ENCODE measurements at places on chromosomes 2 and 18. TPM values are rescaled to one million over a fixed set of nuclear protein-coding genes. Genes with fewer than 3 reads are reported as not detected.

ZBTB7C gene
- total RNA-seq, result 1.0 TPM

TFPI gene
- 122 TPM for total RNA-seq

GPBAR1 gene
- 10.9 TPM for total RNA-seq

RAB6C gene
- 0.04 TPM for total RNA-seq

FOXI3 gene
- total RNA-seq, result not detected

DNA sequence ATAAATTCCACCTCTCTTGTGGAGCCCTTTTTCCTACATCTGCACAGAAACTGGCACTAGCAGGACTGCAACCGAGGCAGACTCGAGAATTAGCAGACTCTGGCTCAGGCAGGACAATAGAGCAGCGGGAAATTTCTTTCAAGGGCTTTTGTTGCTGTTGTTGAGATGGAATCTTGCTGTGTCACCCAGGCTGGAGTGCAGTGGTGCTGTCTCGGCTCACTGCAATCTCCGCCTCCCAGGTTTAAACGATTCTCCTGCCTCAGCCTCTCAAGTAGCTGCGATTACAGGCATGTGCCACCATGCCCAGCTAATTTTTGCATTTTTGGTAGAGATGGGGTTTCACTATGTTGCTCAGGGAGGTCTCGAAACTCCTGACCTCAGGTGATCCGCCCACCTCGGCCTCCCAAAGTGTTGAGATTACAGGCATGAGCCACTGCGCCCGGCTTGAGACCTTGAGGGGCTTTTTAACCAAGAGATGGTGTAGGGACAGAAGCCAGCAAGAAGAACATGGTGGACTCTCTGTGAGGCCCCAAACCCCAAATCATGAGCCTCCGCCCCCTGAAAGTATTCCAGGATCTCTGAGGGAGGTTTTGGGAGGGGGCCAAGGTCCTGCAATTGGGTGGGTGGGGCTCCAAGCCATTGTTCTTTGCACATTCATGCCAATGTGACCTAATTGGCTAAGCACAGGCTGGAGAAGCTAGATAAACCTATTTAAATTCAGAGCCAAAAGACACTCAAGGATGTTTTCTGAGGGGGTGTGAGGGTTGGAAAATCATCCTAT lies 68.4 kb upstream of the MSH2 start:
- DNase-seq, result no peak

- no peak for DNase-seq
These were observed 44.9 kb downstream of the PTPN2 start for GRCh38 chr18:12839057-12839525.

DNA sequence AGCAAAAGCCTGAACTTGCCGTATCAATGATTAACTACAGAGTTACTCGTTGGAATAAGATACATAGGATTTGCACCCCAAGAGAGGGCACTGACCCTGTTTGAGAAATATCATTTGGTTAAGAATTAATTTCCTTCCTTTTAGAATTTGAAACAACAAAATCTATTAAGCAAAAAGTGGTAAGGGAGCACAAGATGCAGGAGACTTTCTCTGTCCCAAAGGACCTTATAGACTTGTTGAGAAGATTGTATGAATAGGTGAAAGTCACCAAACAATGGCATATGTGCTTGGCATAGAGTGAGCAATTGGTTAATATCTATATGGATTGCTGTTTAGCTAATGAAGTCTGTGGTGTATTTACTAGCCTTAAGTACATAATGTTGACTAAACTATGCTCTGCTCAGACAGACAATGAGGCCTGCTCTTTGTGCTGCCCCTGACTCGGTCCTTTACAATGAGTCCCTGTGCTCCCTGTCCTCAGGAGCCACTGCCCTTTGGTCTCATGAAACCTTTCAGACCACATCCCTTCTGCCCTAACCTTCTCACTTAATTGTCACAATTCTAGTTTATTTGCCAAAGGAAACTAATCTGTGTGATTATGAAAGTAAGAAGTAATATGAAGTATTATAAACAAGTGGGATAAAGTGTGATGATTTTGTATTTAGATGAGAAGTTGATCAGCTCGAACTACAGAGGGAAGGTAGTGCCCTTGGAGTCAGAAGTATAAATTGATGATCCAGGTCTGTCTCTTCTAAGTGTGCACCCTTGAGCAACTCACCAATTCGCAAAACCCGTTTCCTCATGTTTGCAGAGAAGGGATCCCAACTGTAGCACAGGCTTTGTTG lies 21.2 kb upstream of the HNMT start:
- DNase-seq, result peak; percentile 14

- DNase-seq, result no peak
These were observed 2.0 kb upstream of the PLEKHB2 start for GRCh38 chr2:131103165-131103564.

DNA sequence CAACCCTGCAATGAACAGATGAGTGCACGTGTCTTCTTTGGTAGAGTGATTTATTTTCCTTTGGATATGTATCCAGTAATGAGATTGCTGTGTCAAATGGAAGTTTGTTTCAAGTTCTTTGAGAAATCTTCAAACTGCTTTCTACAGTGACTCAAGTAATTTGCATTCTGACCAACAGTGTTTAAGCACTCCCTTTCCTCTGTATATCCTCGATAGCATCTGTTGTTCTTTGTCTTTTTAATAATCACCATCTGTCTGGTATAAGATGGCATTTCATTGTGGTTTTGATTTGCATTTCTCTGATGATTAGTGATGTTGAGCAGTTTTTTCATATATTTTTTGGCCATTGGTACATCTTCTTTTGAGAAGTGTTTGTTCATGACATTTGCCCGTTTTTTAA lies 1608.3 kb upstream of the ZEB2 start:
- no peak for DNase-seq

- peak; percentile 39 for DNase-seq
These were observed 119.0 kb upstream of the SYT4 start for GRCh38 chr18:43396266-43396665.

All from hepatocyte (in vitro differentiated cells).